ENCODE measurements at places on chromosomes 11 and 22. TPM values are rescaled to one million over a fixed set of nuclear protein-coding genes. Genes with fewer than 3 reads are reported as not detected.
A peak's percentile ranks its signal among the peaks of the same experiment; 100 is the strongest.

- DNase-seq: no peak
- peaks cover 69% of the 10 kb centered on the region for H3K27me3 ChIP-seq
- no peaks in the 10 kb centered on the region for H3K36me3 ChIP-seq
- peaks cover 5% of the 10 kb centered on the region for H3K4me1 ChIP-seq
Measured at GRCh38 chr11:32426192-32426591, 9.1 kb downstream of the WT1 start.

DNA sequence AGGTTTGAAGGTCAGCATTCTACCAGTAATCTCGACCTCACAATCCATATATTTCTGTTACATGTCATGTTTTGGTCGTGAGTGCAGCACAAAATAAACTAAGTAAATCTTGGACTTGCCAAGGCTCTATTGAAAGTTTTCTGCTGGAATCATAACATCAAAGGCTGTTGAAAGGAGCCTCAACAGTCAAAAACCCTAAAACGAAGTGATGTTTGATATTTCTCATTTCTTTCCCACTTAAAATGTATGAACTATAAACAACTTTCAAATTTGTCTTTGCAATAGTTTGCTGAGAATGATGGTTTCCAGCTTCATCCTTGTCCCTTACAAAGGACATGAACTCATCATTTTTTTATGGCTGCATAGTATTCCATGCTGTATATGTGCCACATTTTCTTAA, 1118.5 kb downstream of the LRRC4C start:
- no peak overlapping the region for H3K4me3 ChIP-seq
- no peaks in the 10 kb centered on the region for H3K36me3 ChIP-seq
- no peak for DNase-seq
- no peaks in the 10 kb centered on the region for H3K27me3 ChIP-seq

GRCh38 chr11:61626580-61627380, 45.9 kb upstream of the SYT7 start:
- peaks cover 15% of the 10 kb centered on the region for H3K4me1 ChIP-seq
- H3K36me3 ChIP-seq: no peaks in the 10 kb centered on the region
- no peaks in the 10 kb centered on the region for H3K27me3 ChIP-seq
- H3K4me3 ChIP-seq: no peak overlapping the region
- peak overlapping the region; percentile 49 for H3K27ac ChIP-seq
- DNase-seq: peak; percentile 81

GRCh38 chr11:111996129-111996528, 29.1 kb upstream of the DLAT start:
- no peaks in the 10 kb centered on the region for H3K27me3 ChIP-seq
- no peak overlapping the region for H3K27ac ChIP-seq
- peaks cover 80% of the 10 kb centered on the region for H3K36me3 ChIP-seq
- H3K4me1 ChIP-seq: no peaks in the 10 kb centered on the region

STK33 gene
- total RNA-seq: 17.3 TPM

DNA sequence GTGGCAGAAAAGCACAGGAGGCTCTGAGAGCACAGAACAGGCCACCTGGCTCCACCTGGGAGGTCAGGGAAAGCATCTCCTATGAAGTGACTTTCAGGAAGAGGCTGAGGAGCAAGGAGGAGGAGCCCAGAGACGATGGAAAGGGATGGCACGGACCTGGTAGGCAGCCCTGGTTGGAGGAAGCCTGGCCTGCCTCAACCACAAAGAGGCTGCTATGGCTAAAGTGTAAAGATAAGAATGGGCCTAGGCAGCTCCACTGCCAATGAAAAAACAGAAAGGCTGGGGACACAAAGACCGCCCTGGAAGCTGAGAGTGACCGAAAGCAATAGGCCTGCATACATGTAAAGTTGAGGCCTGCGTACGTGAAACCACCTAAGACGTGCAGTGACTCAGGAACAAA, 31.2 kb upstream of the ETS1 start:
- no peak overlapping the region for H3K27ac ChIP-seq
- no peaks in the 10 kb centered on the region for H3K36me3 ChIP-seq
- no peaks in the 10 kb centered on the region for H3K27me3 ChIP-seq
- H3K4me1 ChIP-seq: peaks cover 4% of the 10 kb centered on the region
- no peak for DNase-seq

CASP5 gene
- 5.8 TPM for total RNA-seq

DNA sequence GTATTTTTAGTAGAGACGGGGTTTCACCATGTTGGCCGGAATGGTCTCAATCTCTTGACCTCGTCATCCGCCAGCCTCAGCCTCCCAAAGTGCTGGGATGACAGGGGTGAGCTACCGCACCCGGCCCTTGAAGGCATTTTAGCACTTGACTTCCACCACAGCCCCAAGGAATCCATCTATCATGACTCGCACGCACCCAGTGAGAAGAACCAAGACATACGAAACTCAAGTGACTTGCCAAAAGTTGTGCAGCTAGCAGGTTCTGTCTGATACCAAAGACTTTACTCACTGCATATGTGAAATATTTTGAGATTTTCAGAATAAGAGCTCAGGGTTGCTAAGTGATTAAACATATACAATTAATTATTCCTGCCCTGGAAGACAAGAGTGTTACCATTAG, 21.0 kb downstream of the FLI1 start:
- no peak for DNase-seq
- H3K4me3 ChIP-seq: no peak overlapping the region

DNA sequence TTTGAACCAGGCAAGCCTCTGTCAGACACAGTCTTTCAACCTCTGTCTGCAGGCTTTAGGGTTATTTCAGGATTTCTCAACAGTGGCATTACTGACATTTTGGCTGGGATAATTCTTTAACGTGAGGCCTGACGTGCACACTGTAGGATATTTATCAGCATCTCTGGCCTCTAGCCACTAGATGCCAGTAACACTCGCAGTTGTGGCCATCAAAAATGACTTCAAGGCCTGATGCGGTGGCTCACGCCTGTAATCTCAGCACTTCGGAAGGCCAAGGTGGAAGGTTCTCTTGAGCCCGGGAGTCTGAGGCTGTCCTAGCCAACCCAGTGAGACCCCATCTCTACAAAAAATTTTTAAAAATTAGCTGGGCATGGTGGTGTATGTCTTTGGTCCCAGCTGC, 113.0 kb downstream of the CCDC81 start:
- H3K36me3 ChIP-seq: no peaks in the 10 kb centered on the region
- H3K4me1 ChIP-seq: peaks cover 23% of the 10 kb centered on the region

MRGPRX3 gene
- not detected for total RNA-seq

GRCh38 chr11:113587308-113587739, 112.1 kb upstream of the DRD2 start:
- H3K27ac ChIP-seq: no peak overlapping the region
- H3K4me3 ChIP-seq: no peak overlapping the region
- H3K4me1 ChIP-seq: no peaks in the 10 kb centered on the region
- H3K27me3 ChIP-seq: no peaks in the 10 kb centered on the region
- no peaks in the 10 kb centered on the region for H3K36me3 ChIP-seq
- no peak for DNase-seq

OR6T1 gene
- total RNA-seq: not detected

CDC42EP1 gene
- total RNA-seq: 46.0 TPM

VSIG10L2 gene
- not detected for total RNA-seq

- no peak for DNase-seq
- no peaks in the 10 kb centered on the region for H3K27me3 ChIP-seq
- H3K4me3 ChIP-seq: no peak overlapping the region
- H3K27ac ChIP-seq: peak overlapping the region; percentile 76
Measured at GRCh38 chr22:29151316-29151715, 54.4 kb upstream of the EMID1 start.

GRCh38 chr11:132220474-132220873, 850.1 kb downstream of the NTM start:
- no peaks in the 10 kb centered on the region for H3K36me3 ChIP-seq
- no peak overlapping the region for H3K27ac ChIP-seq
- H3K27me3 ChIP-seq: no peaks in the 10 kb centered on the region

DNA sequence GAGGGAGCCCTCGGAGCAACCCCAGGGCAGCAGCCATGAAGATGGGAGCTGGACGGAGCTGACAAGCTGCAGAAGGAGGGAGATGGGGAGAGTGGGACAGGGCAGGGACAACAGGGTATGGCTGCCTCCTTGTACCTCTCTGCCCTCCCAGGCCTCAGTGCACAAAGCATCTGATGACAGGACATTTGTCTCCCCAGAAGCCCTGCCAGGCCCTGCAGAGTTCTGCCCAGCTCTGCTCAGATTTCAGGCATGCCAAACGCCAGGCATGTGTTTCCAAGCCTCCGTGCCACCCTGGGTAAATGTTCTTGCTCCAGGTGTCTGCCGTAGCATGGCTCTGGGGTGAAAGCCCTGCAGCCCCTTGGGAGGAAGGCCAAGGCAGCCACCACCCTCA, 1.1 kb upstream of the IFITM10 start:
- H3K27ac ChIP-seq: no peak overlapping the region
- peaks cover 38% of the 10 kb centered on the region for H3K4me1 ChIP-seq
- DNase-seq: no peak
- H3K27me3 ChIP-seq: peaks cover 22% of the 10 kb centered on the region
- no peak overlapping the region for H3K4me3 ChIP-seq
- peaks cover 43% of the 10 kb centered on the region for H3K36me3 ChIP-seq

- H3K27me3 ChIP-seq: no peaks in the 10 kb centered on the region
- H3K4me3 ChIP-seq: no peak overlapping the region
- H3K4me1 ChIP-seq: peaks cover 44% of the 10 kb centered on the region
- DNase-seq: no peak
Measured at GRCh38 chr11:78795621-78796261, 221.1 kb upstream of the NARS2 start.

DNA sequence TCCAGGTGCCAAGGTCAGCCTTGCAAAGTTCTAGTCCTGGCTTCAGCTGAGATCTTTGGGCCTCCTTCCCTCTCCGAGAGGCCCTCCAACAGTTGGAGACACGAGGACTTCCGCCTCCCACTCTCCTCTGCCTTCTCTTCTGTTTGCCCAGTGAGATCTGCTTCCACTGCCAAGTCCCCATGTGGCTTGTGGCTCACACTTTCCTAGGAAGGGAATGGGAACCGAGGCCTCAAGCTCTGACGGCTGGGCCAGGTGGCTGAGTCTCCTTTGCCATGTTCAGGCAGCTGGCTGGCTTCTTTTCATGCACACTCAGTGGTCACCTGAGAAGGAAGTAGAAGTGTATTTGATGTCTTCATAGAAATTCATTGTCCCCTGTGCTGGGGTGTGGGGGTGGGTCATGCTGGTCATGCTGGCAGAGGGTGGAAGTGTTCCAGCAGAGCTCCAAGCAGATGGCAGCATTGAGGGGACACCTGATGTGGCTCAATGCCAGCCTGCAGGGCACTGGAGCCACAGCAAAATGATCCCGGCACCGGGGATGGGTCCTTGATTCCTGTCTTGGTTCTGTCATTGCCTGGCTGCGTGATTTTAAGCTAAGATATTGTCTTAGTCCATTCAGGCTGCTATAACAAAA, 130.4 kb downstream of the ADAMTS15 start:
- no peaks in the 10 kb centered on the region for H3K4me1 ChIP-seq
- no peak for DNase-seq
- H3K4me3 ChIP-seq: no peak overlapping the region
- no peaks in the 10 kb centered on the region for H3K36me3 ChIP-seq
- no peaks in the 10 kb centered on the region for H3K27me3 ChIP-seq

- peaks cover 13% of the 10 kb centered on the region for H3K4me1 ChIP-seq
- peaks cover 4% of the 10 kb centered on the region for H3K36me3 ChIP-seq
- H3K27ac ChIP-seq: peak overlapping the region; percentile 81
Measured at GRCh38 chr11:406796-407650, 7.8 kb downstream of the SIGIRR start.

CCDC73 gene
- total RNA-seq: 0.09 TPM

- peaks cover 4% of the 10 kb centered on the region for H3K27me3 ChIP-seq
- H3K36me3 ChIP-seq: no peaks in the 10 kb centered on the region
- no peaks in the 10 kb centered on the region for H3K4me1 ChIP-seq
- H3K27ac ChIP-seq: no peak overlapping the region
- DNase-seq: no peak
- H3K4me3 ChIP-seq: no peak overlapping the region
Measured at GRCh38 chr11:134393638-134394037, 18.4 kb downstream of the B3GAT1 start.

DNA sequence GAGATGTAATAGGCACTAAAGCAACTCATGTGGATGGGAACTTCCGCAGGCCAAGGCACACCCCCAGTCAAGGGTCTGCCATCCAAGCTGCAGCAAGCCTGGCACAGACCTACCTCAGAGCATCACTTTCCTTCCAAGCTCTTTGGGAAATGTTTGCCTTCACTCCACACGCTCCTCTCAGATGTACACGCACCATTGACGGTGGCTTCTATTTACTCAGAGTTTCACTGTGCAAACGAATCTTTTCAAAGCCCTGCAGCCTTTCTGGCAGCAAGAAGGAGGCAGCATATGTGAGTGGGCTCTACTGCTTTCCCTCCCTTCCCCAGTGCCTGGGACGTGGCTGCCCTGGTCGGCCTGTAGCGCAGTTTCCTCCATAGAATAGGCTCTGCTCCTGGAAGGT, 60.9 kb upstream of the USP47 start:
- H3K4me1 ChIP-seq: no peaks in the 10 kb centered on the region

NAA40 gene
- total RNA-seq: 20.4 TPM

GRCh38 chr11:100903284-100903683, 216.2 kb downstream of the ARHGAP42 start:
- H3K27me3 ChIP-seq: no peaks in the 10 kb centered on the region
- no peaks in the 10 kb centered on the region for H3K4me1 ChIP-seq
- H3K4me3 ChIP-seq: no peak overlapping the region
- no peak for DNase-seq
- H3K36me3 ChIP-seq: no peaks in the 10 kb centered on the region

GRCh38 chr11:94725097-94725496, 43.1 kb upstream of the AMOTL1 start:
- no peaks in the 10 kb centered on the region for H3K27me3 ChIP-seq
- DNase-seq: no peak
- no peak overlapping the region for H3K27ac ChIP-seq
- no peak overlapping the region for H3K4me3 ChIP-seq
- H3K36me3 ChIP-seq: no peaks in the 10 kb centered on the region

MEI1 gene
- 4.3 TPM for total RNA-seq

- H3K27me3 ChIP-seq: no peaks in the 10 kb centered on the region
- no peaks in the 10 kb centered on the region for H3K4me1 ChIP-seq
- H3K27ac ChIP-seq: no peak overlapping the region
- H3K36me3 ChIP-seq: no peaks in the 10 kb centered on the region
Measured at GRCh38 chr11:133997554-133997953, 40.8 kb upstream of the IGSF9B start.

MYO7A gene
- total RNA-seq: 5.5 TPM

GRAMD1B gene
- 9.9 TPM for total RNA-seq

- no peaks in the 10 kb centered on the region for H3K4me1 ChIP-seq
- H3K4me3 ChIP-seq: no peak overlapping the region
- no peaks in the 10 kb centered on the region for H3K36me3 ChIP-seq
- peak; percentile 28 for DNase-seq
- peaks cover 34% of the 10 kb centered on the region for H3K27me3 ChIP-seq
Measured at GRCh38 chr22:45896964-45897538, 79.9 kb downstream of the WNT7B start.

GRCh38 chr11:45017329-45017728, 66.6 kb upstream of the TP53I11 start:
- H3K4me3 ChIP-seq: no peak overlapping the region
- no peak overlapping the region for H3K27ac ChIP-seq
- H3K36me3 ChIP-seq: no peaks in the 10 kb centered on the region
- DNase-seq: no peak
